ENCODE measurements at places on chromosomes 2 and 18.

GRCh38 chr2:75710220-75710576 lies 517 bp downstream of the GCFC2 start:
- no peak for DNase-seq

GRCh38 chr2:50635824-50636223 lies 396.1 kb downstream of the NRXN1 start:
- DNase-seq = no peak

DNA sequence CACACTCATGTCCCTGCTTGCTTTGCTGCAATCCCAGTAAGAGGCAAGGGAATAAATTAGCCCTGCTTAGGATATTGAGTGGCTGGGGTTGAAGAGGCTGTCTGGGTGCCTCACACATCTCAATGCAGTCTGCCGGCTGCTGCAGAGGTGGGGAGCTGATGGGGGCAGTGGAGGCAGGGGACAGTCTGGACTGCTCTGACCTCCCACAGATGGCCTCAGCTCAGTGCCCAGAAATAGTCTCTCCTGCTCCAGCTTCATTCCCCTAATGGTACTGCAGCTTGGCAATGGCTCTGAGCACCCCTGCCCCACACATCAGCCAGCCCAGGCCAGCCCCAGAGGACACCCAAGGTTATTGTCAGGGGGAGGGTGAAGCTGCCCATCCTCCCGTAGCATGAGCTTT lies 21.5 kb upstream of the TNS1 start:
- no peak for DNase-seq

DNA sequence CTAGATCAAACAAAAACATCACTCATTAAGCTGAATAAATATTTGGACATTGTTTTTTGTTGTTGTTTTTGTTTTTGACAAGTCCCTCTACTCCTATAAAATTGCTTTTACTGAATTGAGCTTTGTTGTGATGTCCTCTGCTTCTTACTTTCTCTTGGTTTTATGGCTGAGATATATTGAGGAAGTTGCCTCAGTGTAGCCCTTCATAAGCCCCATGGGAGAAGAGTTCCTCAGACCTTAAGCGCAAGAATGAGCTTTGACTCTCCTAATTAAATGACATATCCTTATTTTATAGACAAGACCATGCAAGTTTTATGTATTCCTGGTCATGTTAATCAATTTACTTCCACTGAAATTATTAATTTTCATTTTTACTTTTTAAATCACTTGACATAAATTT lies 54.9 kb downstream of the CERKL start:
- DNase-seq = no peak

DNA sequence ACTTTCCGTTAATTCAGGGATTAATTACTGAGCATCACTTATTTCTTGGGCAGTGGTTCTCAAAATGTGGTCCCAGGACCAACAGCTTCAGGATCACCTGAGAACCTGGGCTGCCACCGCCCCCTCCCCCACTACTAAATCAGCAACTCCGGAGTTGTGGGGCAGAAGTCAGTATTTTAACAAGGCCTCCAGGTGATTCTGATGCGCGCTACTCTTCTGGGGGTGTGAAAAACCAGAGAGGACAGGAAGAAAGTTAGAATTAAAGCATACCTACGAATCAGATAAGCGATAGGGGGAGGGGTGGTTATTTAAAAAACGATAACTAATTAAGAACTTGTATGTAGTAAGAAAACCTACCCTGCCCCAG lies 319 bp downstream of the ZSCAN30 start:
- DNase-seq = no peak

All from C1 segment of cervical spinal cord (tissue), 14 donors.